ENCODE measurements at places on chromosomes 6 and 20.

DNA sequence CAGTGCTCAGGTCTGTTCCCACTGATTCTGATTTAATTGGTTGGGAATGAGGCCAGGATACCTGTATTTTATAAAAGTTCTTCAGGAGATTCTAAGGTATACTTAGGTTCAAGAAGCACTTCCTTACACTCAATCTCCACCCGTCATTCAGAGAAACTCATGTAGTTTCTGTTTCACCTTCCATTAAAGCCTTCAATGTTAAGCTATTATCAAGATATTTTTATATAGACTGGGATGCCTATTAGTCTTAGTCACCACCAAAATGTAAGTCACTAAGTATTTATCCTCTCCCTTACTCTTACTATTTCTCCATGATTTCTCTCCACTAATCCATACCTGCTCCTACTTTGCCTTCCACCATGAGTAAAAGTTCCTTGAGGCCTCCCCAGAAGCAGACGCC is 38.1 kb upstream of the GCLC start:
- DNase-seq: no peak

DNA sequence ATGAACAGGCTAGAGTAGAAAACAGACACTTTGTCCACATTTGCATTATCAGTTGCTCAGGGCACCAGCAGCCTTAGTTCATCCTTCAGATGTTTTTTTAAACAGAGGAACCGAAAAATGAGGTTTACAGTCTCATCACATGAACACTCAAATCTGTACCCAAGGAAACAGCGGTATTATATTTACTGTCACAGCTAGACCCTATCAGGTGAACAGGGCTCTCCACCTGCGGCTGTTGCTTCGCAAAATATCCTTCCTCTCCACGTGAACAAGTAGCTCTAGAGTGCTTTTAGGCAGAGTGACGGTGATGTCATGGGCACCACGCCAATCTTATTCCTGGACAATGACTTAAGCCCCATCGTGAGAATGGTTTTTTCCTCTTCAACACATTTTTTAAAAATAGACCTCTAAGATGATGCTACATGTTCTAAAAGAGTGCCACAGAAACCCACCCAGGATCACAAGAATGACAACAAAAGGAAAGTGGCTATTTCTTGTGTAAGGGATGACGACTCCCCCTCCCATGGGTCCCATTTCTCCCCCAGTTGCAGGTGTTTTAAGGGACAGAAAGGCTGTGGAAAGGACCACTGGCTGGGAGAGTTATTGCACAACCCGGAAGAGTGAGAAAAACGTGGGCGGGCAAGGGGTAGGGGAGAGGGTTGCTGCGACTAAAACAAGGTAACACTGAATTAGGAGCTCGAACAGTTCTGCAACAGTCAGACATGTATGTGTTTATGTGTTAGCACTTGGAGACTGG is 77.7 kb downstream of the EFHC1 start:
- no peak for DNase-seq

DNA sequence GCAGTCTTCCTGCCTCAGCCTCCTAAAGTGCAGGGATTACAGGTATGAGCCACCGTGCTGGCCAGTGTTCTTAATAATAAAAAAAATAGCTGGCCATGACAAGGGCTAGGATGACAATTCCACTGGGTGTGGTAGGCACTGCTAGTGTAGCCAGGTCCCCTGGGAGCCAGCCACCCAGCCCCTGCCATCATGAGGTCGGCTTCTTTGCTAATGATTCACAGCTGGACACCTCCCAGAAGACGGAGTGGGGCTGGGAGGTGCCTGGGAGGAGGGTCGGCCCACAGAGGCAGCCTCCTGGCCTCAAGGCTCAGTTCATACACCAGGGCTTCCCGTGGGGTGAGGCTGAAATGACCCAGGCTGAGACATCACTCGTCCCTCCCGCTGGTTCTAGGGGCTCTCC is 230.4 kb downstream of the TAF4 start:
- peak; percentile 9 for DNase-seq

- DNase-seq: no peak
Measured at GRCh38 chr6:1997702-1998101, 247.7 kb downstream of the GMDS start.

DNA sequence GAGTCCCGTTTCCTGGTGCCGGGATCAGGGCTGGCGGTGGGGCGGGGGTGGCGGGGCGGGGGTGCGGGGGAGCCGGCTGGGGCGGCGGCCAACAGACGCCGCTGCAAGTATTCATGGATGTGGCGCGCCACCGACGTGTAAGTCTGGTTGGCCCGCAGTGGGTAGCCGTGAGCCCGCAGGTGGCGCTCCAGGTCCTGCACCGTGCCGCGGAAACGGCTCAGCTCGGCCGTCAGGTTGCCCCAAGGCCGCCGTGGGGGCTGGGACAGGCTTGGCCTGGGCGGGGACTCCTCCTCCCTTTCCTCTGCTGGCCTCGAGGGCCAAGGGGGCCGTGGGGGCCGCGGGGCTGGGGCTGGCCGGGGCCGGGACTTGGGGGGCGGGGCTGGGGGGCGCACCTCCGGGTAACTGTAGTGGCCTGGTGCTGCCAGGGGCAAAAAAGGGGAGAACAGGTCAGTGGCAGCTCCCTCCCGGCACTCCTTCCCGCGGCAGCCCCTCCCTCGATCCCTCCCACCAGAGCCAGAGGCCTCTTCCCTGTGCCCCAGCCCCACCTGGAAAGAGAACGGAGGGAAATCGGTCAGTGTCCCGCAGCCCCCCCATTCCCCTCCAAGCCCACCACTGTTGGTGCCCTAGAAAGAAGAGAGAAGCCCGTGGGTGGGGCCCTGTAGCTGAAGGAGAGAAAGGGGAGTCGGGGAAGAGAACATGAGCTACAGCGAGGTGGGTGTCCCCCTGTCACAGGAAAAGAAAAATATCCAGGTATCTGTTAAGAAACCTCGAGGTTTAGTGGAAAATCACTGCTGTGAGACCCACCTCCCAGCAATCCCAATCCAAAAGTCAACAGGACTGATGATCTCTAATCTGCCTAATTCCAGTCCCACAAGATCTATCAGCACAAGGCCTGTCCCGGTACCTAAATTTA is 21.3 kb downstream of the TNXB start:
- DNase-seq: no peak

DNA sequence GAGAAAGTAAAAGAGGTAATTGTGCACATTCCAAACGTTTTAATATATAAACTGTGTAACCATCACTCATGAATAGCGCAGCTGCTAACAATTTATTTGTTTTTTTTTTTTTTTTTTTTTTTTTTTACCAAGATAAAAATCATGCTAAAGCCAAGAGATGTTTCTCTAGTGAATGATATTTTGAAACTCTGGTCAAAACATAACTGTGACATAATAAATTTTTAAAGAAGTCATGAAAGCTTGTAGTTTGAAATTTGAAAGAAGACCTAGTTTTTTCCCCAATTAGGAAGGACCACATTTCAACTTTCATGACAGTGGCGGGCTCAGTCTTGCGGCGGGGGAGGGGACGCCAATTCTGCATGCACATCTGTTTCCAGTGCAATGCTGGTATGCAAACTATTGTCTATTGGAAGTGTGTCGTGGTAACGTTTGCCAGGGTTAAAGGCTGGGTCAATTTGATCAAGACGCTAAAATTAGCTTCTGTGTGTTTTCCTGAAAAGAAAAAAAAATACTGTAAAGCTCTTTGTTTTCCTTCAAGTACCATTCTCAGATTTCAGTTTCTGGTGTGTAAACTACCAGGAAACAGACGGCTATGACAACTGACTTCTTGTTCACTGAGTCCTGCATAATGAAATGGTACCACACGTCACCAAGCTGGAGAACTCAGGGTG is 211.9 kb downstream of the FOXC1 start:
- DNase-seq: peak; percentile 47

- DNase-seq: no peak
Measured at GRCh38 chr6:132204591-132204990, 196.7 kb downstream of the MOXD1 start.

DNA sequence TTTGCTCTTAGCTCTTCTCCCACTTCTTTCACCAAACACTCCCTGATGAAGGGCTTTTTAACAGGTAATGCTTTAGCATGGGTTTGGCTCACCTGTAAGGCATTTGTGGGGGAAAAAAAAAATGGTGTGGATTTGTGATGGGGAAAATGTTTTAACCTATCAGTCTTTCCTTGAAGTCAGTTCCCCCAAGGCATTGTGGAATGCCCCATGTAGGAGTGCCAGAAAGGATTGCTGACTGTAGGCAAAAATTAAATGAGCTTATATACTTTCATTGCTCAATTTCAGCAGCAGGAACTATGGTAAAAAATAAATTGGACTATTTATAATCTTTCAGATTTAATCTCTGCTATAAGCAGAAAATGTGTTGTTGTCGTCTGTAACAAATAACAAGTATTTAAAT is 10.6 kb upstream of the SASH1 start:
- DNase-seq: no peak

DNA sequence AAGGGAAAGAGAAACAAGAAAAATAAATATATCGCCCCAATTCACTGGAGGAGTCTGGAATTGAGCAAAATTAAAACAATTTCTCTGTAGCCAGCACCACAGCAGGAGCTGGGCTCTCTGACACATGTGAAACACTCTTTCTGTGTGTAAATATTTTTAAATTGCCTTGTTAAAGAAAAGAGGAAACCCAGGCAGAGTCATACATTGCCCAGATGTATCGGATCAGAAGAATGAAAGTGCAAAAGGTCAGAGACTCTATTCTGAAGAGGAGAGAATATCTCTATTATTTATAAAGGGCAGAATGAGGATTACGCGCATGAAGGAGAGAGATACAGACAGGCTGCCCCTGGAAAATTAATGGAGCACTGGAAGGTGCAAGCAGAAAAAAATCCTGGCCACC is 127.0 kb upstream of the MAN1A1 start:
- DNase-seq: no peak

GRCh38 chr6:91268941-91269340 is 682.1 kb upstream of the MAP3K7 start:
- no peak for DNase-seq

DNA sequence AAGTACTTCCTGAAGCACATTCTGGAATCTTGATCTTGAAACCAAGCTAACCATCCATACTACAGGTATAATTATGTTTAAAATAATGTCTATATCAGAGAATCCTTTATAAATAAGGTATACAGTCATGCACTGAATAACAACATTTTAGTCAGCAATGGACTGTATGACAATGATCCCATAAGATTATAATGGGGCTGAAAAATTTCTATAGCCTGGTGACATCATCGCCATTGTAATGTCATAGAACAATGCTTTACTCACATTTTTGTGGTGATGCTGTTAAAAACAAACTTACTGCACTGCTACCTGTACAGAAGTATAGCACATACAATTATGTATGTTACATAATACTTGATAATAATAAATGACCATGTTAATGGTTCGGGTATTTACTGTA is 31.8 kb downstream of the RNF146 start:
- DNase-seq: no peak

All from AG08395 (cell line).